ENCODE measurements at places on chromosomes 11 and 22. TPM values are rescaled to one million over a fixed set of nuclear protein-coding genes. Genes with fewer than 3 reads are reported as not detected.

Gene RASD2
- total RNA-seq: 4.6 TPM

Gene DCDC1
- total RNA-seq: not detected

Gene TYR
- not detected for total RNA-seq

Gene P2RY2
- 35.5 TPM for total RNA-seq

Gene CRYBB3
- not detected for total RNA-seq

Gene WT1
- total RNA-seq: not detected

Gene TMEM191B
- total RNA-seq: not detected

Gene SMC1B
- total RNA-seq: not detected

Gene LRRC56
- 0.83 TPM for total RNA-seq

Gene BBOX1
- not detected for total RNA-seq

Gene CAPN1
- total RNA-seq: 598 TPM

Gene CSF2RB
- 2.1 TPM for total RNA-seq

Gene RAC2
- total RNA-seq: 10.0 TPM

Gene ZNF143
- total RNA-seq: 37.8 TPM

Gene OR4A16
- total RNA-seq: not detected

Gene CASP5
- total RNA-seq: 27.5 TPM

Gene MAP4K2
- 16.3 TPM for total RNA-seq

Gene IPO7
- 79.9 TPM for total RNA-seq

Gene PATE4
- not detected for total RNA-seq

Gene EFCAB6
- total RNA-seq: 0.35 TPM

Gene C22orf42
- total RNA-seq: not detected

Gene MPZL3
- total RNA-seq: 6.3 TPM

Gene CDK2AP2
- 76.7 TPM for total RNA-seq

Gene PRR5L
- 74.3 TPM for total RNA-seq

Gene SEC14L2
- total RNA-seq: 3.3 TPM

Gene HTR3B
- not detected for total RNA-seq

Gene KCNJ1
- total RNA-seq: not detected

Gene KRTAP5-2
- not detected for total RNA-seq

Gene POLA2
- 25.6 TPM for total RNA-seq

Gene ZDHHC13
- total RNA-seq: 10.7 TPM

Gene FOSL1
- 7.4 TPM for total RNA-seq

All from Peyer's patch (tissue), 4 donors.